Stimulated activated CD8-positive, alpha-beta memory T cell treated with anti-CD3 and anti-CD28 coated beads, Interleukin-4, amount 100 ng/mL, for 1 hour (primary cell): ENCODE measurements at places on chromosomes 13 and 19.
A peak's percentile ranks its signal among the peaks of the same experiment; 100 is the strongest.

DNA sequence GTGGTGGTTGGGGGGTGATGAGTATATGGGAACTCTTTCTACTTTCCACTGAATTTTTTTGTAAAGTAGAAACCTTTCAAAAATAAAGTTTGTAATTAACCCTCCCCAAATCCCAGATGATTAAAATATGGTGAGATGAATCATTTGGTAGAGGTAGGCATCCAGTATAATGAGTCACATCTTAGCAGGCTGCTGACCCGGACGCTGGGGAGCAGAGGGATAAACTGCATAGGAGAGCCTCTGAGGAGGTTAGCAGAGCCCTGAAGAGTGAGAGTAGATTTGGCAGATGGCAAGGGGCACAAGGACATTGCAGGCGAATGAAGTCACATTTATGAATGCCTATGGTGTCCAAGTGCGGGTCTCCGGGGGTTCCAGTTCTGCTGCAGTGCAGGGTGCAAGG, 293.8 kb downstream of the FGF9 start:
- no peak for DNase-seq

DNA sequence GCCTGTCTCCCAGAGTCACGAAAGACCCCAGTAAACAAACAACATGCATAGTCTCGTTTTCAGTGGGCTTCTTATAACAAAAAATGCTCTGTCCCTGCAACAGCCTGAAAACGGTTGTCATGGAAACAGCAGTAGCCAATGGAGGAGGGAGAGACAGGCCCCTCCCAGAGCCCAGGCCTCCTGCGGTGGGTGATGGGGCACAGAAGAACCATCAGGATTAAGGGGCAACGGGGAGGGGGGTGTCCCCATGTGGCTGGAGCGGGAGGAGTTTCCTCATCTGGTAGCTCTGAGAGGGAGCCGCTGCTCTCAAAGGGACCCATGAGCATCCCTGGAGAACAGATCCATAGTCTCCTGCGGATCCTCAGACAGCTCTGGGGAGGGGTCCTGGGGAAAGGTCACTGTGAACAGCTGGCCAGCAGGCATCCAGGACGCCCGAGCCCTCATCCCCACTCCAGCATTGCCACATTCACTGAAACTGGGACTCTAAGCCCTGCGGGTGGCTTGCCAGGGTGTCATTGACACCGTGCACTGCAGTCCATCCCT, 37.5 kb upstream of the PNMA8B start:
- DNase-seq = no peak

DNA sequence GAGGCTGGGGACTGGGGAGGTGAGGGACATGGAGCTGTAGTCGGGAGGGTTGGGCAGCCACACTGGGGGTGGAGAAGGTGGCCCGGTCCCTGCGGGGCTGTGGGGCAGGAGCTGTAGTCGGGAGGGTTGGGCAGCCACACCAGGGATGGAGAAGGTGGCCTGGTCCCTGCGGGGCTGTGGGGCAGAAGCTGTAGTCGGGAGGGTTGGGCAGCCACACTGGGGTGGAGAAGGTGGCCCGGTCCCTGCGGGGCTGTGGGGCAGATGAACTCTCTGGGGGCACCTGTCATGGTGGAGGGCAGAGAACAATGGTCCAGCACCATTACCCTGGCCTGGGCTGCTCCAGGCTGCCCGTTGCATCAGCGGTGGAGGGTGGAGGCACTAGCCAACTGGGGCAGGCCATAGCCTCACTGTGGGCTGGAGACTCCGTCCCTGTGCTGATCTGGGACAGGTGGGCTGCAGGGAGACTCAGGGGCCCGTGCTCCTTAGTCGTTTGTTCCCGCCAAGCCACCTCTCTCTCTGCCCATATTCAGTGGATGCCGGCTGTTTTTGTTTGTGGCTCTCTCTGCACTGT, 51.4 kb downstream of the ATP11A start:
- DNase-seq = no peak

DNA sequence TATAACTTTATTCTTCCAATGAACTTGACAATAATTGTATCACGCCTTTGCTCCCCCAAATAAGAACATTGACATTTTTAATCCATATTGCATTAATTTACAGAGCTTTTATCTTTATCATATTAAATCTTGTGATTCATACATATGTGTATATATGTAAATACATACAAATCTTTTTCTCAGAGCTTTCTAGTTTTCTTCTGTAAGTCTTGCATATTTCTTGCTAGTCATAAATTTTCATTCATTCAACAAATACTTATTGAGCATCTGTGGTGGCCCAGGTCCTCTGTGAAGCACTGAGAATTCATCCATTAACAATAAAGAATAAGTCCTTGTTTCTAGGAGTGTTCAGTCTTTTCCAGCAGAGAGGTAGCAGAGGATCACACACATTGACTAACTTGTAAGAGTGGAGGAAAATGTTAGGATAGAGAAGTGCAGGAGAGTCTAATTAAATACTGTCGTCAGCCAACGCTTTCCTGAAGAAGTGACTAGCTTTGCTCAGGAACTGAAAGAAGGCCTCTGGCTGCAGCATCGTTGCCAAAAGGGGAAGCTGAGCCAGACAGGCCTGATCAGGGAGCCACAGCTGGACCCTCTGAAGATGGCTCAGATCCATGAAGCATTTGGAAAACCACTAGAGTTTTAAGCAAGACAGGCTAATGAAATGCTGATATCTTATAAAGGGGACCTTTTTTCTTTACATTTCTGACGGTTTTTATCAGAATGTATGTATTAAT, 38.6 kb upstream of the LAMP1 start:
- no peak for DNase-seq

DNA sequence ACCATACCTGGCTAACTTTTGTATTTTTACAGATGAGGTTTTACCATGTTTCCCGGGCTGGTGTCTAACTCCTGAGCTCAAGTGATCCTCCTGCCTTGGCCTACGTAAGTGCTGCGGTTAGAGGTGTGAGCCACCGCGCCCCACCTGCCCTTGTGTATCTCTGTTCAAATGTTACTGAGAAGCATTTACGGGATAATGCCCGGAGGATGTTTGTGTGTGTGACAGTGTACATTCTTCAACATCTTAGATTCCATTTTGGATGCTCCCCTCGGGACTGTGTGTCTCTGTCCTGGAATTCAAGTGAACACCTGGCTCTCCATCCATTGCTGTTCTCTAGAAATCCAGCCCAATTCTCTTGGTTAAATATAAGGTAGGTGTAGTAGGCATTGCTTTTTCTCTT, 93.7 kb downstream of the NLRP12 start:
- no peak for DNase-seq

- DNase-seq = no peak
Observed at GRCh38 chr19:1657746-1658145, 5.3 kb upstream of the TCF3 start.

GRCh38 chr13:61045251-61045650, 370.4 kb downstream of the PCDH20 start:
- DNase-seq = no peak

GRCh38 chr19:33280351-33280921, 21.9 kb downstream of the CEBPA start:
- DNase-seq = no peak

- DNase-seq = no peak
Observed at GRCh38 chr13:73684286-73684685, 449.9 kb downstream of the KLF12 start.

- DNase-seq = no peak
Observed at GRCh38 chr19:4568886-4569285, 9.4 kb upstream of the SEMA6B start.

- DNase-seq = no peak
Observed at GRCh38 chr19:3954107-3954506, 16.8 kb downstream of the DAPK3 start.

DNA sequence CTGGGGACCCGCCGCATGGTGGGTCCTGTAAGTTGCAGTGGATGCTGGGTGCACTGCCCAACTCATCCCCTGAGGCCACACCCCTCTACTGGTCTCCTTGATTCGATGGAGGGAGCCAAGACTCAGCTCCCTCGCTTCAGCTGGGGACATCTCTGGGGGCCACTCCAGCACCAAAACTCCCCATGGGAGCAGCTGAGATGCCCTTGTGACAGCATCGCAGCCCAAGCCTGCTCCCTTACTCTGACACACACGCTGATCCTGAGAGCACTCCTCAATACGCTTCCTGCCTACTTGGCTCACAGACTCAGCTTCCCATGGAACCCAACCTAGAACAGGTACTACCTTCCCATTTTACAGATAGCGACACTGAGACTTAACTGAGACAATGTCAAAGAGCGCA, 56.2 kb downstream of the PEPD start:
- no peak for DNase-seq

GRCh38 chr13:98476106-98476505, 100.8 kb downstream of the STK24 start:
- peak; percentile 23 for DNase-seq

GRCh38 chr13:85666356-85666755, 132.9 kb downstream of the SLITRK6 start:
- DNase-seq = no peak

GRCh38 chr13:43785650-43786471, 911 bp downstream of the ENOX1 start:
- no peak for DNase-seq

DNA sequence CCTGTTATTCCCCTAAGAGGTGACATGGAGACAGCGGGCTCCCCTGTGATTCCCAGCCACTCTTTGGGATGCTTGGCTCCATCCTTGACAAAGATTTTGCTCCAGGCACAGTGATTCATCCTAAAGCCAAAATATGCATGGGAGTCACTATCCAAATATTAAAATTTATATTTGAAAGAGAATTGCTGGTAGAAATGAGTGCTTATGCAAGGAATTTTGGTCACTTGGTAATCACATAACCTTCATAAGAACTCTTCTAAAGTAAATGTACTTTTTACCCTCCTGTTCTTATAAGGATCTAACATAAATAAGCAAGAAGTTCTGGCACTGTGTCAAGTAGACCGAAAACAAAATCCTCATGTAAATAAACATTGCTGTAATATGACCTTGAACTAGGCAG, 385.8 kb downstream of the ITGBL1 start:
- no peak for DNase-seq

- DNase-seq = no peak
Observed at GRCh38 chr13:44710576-44710975, 134.4 kb upstream of the TSC22D1 start.

DNA sequence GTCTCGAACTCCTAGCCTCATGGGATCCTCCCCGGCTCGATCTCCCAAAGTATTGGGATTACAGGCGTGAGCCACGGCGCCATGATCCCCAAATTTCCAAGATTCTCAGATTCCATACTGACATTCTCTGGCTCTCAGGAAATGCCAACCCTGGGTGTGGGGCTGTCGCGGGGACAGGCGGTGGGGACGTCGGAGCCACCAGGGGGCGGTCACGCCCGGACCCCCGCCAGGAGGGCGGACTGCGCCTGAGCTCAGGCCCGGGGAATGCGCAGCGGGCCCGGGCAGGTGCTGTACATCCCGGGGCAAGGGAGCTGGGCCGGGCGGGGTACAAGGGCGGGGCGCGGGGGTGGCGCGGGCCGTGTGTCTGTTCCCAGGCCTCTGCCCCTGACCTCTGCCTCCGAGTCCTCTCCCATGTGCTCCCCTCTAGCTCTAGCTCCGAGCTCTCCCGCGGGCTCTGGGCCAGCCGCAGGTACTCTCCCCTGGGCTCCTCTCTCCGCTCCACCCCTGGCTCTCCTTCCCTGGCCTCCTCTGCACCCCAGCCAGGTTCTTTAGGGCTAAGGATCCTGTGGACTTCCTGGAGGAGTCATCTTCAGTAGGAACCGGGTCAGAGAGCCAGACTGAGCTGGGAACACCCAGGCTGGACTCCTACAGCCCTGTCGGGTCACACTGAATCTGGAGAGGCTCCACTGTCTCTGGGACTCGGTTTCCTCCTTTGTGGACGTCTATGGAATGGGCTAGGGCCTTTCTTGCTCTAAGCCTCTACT, 2.4 kb downstream of the PPP1R13L start:
- no peak for DNase-seq
